ENCODE measurements at places on chromosomes 4 and X.

- no peak for DNase-seq
Observed at GRCh38 chr4:159101988-159102621, 774 bp upstream of the RAPGEF2 start.

- DNase-seq = no peak
Observed at GRCh38 chr4:166594326-166594946, 639.9 kb downstream of the SPOCK3 start.

DNA sequence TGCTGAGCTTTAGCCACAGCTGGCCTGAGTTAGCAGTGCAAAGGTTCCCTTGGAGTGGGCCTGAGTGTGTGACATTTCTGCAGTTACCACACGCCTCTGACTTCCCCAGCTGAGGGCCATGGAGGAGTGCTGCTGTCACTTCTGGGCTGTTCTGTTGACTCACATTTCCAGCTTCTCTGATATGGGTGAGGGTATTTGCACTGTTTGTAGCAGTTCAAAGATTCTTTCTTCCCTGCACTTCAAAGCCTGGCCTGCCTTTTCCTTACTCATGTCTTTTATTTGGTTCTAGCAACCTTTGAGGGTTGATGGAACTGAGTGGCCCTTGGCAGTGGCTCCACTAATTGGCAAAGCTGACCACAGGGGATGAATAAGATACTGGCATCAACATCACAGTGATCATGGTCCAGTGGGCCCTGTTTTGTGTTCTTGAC, 26.4 kb upstream of the SCML1 start:
- DNase-seq = no peak

GRCh38 chrX:110051559-110051958, 48.6 kb downstream of the TMEM164 start:
- no peak for DNase-seq

DNA sequence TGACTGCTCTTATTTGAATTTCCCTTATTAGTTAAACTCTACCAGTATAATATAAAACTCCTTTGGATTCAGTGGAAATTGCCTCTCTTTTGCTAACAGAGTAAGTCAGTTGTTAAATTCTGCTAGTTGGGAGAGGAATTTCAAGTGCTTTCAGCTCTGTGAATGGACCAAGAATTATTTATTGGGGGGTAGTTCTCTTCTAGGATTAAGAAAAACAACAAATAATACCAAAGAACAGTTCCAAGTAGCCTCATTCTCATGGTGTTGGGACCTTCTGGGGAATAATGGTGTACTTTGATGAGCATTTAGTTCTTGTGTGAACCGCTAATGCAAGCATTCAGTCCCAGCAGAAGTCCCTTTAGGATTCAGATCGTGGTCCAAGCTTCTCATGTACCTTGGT, 11.6 kb downstream of the SPARCL1 start:
- no peak for DNase-seq

DNA sequence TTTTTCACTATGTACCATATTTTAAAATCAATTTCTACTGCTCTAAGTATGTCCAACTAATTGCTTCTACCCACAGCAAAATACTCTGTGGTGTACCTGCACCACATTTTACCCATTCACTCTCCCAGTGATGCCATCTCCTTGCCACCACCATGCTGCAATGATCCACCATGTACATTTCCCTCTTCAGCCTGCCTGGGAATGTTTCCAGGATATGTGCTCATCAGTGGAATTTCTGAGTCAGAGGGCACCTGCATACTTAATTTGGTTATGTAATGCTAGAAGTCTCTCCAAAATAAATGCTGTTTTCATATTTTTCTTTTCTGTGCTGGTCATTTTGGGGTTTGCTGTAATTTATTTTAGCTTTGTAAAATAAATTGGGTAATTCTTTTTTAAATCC, 33.2 kb upstream of the OCIAD2 start:
- DNase-seq = no peak

- DNase-seq = no peak
Observed at GRCh38 chr4:3673716-3674478, 92.3 kb upstream of the ADRA2C start.

DNA sequence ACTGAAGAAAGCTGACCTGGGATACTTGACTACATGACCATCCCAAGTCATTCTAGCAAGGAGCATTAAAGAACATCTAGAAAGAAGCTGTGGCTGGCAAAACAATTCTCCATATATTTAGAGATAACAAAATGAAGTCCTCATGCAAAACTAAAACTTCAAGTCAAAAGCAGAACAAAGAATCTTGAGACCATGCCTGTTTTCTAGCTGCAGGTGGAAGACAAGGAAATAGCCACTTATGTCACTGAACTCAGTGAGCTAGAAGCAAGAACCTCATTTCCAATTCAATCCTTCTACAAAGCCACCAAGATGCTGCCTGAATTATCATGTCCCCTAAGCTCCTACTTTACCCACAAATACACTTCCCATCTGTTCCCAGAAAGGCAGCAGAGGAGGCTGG, 13.8 kb downstream of the USP46 start:
- no peak for DNase-seq

DNA sequence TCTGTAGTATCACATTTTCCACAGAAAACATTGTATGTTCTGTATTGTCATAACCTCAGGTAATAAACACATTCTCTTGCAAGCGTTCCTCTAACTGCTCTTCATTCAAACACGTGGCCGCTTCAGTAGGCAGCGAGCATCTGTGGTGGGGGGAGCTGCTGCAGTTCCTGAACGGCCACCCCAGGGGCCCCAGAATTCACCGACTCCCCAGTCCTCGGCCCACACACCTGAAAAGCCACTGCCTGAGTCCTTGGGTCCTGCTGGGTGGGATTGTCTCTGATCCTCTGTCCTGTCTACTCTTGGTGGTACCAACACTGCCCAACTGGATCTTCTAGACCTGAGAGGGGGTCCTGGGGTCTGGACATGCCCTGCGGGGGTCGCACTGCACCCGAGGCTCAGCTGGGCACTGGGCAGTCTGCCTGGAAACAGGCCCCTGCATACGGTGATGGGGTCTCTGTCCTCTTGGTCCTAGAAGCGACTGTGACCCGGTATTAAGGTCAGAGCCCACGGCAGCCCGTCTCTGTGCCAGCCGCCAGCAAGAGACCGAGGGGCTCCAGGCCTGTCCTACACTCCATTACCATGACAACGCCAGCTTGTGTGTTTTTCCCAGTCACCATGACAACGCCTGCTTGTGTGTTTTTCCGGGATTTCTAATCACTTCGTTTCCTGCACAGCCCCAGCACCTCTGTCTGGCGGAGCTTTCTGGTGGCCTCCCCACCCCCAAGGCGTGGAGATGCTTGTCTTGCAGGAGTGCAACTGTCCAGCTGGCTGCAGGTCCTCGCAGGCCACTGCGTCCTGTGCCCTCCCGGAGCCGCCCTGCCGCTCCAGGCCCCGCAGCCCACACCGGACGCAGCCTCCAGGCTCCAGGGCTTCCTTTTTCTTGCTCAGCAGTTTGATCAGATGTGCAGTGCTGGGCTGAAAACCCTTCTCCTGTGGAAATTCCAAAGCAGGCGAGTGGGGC, 16.0 kb downstream of the CTBP1 start:
- DNase-seq = no peak

- no peak for DNase-seq
Observed at GRCh38 chr4:86791126-86791525, 58.1 kb downstream of the SLC10A6 start.

DNA sequence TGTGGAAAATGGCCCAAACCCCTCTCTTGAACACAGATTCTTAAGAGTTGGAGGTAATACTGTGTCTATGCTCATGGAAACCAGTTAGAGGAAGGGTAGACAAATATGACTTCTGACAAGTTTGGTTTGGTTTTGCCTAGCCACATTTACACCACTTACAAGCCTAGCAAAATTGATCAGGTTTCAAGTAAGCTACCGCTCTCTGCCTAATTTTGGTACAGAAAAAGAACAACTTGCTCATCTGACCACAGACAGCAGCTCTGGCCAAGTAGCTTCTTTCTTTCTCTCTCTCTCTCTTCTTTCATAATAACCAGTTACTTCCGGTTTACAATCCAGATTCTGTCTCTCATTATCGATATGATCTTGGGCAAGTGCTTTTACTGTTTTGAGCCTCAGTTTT, 260.0 kb downstream of the GLUD2 start:
- DNase-seq = no peak

- DNase-seq = no peak
Observed at GRCh38 chr4:186161138-186161537, 30.2 kb upstream of the CYP4V2 start.

- DNase-seq = no peak
Observed at GRCh38 chr4:187073820-187074219, 350.2 kb upstream of the FAT1 start.

DNA sequence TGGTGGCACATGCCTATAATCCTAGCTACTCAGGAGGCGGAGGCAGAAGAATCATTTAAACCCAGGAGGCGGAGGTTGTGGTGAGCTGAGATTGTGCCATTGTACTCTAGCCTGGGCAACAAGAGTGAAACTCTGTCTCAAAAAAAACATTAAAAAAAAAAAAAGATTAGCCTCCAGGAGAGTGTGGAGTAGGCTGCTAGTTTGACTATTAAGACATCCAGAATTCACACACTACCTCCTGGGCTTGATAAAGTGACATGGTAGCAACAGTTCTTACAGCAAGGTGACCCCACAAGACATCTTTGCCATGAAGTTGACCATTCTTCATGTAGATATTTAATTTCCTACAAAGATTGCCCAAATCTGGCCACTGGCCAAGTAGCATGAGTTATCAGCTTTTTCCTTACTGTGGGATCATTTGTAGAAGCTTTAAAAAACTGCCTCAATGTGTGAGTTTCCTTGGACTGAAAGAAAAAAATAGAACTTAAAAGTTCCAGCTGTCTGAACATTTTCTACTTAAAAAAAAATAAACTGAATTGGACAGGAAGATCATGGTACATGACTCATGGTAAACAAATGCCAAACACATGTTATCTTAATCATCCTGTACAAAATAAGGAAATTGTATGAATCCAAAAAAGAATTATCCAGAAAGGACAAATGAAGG, 35.3 kb upstream of the SPRY1 start:
- no peak for DNase-seq

- DNase-seq = no peak
Observed at GRCh38 chr4:144451766-144452450, 194.0 kb upstream of the HHIP start.

DNA sequence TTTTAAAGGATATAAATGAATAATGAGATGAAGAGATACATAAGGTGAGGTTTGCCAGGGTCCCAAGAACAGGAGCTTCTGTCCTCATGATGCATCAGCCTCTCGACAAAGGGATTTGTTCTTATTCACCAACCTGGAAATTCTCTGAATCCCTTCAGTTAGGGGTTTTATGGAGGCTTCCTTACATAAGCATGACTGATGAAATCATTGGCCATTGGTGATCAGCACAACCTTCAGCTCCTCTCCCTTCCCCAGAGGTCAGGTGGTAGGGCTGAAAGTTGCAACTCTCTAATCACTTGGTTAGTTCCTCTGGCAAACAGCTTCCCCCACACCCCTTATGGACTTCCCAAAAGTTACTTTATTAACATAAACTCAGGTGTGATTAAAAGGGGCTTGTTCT, 222.0 kb downstream of the SPRY1 start:
- DNase-seq = no peak

GRCh38 chr4:45578874-45579273, 545.0 kb downstream of the GABRG1 start:
- no peak for DNase-seq

DNA sequence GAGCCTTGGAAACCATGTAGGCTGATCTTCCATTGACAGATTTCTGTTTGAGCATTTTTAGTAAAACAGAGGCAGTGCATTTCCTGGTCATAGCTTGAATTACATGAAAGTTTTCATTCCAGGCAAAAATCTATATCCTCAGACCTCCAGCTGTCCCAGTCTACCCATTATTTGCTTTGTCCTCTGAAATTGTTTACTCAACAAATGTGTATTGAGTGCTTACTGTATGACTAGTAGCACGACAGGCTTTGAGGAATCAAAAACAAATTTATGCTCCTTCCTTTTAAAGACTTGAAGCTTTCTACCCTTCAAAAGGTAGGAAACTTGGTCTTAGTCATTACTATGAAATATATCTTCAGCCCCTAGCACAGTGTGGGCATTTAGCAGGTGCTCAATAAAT, 307.9 kb upstream of the IGFBP7 start:
- DNase-seq = no peak

DNA sequence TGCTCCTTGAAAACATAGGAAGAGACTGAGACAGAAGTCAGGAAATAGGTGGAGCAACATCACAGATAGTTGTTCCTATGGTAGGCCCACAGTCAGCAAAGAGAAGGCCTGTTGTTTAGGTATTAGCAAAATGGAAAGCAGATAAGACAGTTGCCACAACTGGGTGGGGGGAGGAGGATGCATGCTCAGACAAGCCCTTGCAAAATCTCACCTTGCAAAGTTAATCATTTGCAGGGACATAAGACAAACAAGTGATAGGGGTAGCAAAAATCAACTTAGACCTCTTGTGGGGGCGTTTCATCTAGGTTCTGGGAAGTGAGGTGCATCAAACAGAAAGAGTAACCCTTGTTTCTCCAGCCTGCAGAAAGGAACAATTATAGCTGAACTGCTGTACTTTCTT, 30.7 kb downstream of the SERPINA7 start:
- DNase-seq = no peak

- no peak for DNase-seq
Observed at GRCh38 chrX:100048156-100048555, 361.9 kb downstream of the PCDH19 start.

DNA sequence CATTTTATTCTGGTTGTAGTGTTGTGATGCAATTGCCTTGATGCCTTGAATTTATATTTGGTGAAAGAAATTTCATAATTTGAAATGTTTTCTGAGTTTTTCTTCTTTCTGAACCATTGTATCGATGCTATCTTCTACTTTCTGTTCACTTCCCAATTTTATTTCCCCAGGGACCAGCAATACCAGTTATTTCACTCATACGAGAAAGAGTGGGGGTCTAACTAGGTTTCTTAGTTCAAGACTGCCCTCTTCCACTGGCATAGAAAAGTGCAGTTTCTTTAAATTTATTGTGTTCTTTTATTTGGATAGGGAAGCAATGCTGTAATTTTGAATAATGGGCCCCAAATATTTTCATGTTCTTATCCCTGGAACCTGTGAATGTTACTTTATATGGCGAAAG, 544.0 kb upstream of the ADGRL3 start:
- no peak for DNase-seq

DNA sequence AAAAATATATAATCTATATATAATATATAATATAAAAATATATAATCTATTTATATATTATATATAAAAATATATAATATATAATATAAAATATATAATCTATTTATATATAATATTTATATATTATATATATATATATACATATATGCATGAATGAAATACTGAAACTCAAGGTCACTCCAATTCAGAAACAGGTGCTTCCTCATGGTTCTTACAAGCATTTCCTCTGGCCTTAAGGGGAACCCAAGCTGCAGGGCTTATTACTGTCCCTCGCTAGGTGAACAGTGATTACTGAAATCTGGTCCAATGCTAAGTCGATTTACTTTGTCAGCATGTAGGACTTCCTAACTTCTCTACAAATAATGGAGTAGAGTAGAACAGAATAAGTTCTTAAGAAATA, 174.3 kb downstream of the GPM6A start:
- DNase-seq = no peak

DNA sequence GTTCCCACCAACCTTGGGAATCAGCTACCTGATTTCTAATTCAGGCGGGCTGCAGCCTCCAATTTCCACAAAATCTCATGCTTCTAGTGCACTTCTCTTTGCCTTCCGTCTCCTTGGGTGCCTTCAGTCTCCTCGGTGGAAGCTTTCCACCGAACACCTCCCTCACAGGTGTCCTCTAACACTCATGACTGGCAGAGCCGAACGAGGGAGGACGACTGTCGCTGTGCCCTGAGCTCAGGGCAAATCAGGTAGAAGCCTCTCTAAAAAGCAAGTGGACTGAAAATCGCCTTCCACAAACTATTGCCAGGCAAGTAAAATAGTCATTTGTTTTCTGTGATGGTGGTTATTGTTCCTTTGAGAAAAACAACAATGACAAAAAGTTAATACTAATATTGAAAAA, 176.1 kb upstream of the PPARGC1A start:
- no peak for DNase-seq

All from NCI-H2171 (cell line).